GM23338 (cell line): ENCODE measurements at places on chromosomes 3 and 15. TPM values are rescaled to one million over a fixed set of nuclear protein-coding genes. Genes with fewer than 3 reads are reported as not detected.
A peak's percentile ranks its signal among the peaks of the same experiment; 100 is the strongest.

DNA sequence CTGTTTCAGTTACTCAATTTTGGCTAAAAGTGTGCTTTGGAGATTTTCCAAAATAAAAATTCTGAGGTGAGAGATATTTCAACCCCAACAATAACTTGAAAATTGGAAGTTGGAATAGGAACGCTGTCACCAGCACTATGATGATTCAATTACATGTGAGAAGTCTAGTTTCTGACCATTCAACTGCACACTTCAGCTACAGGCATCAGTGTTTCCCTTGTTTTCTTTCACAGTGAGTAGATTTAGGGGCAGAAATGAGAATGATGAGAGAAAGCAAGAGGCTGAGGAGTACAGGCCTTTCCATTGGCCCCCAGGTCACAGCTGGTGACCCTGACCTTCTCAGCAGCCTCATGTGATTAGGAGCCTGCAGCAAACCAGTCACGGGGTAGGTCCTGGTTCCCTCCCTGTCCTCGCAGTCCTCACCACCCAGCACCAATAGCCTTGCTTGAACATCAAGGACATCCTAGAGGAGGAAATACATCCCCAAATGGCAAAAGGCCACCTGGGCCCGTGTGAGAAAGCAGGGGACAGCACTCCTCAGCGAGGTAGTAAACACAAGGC, 10.0 kb upstream of the FILIP1L start:
- no peak overlapping the region for H3K27ac ChIP-seq
- no peak overlapping the region for H3K4me3 ChIP-seq
- no peak for DNase-seq
- H3K36me3 ChIP-seq, result no peaks in the 10 kb centered on the region

GRCh38 chr3:156519758-156520162, 35.2 kb downstream of the SSR3 start:
- DNase-seq, result no peak
- no peaks in the 10 kb centered on the region for H3K27me3 ChIP-seq
- H3K4me1 ChIP-seq, result peaks cover 28% of the 10 kb centered on the region
- H3K4me3 ChIP-seq, result no peak overlapping the region
- H3K27ac ChIP-seq, result no peak overlapping the region
- no peaks in the 10 kb centered on the region for H3K36me3 ChIP-seq

- H3K27ac ChIP-seq, result no peak overlapping the region
- no peak for DNase-seq
- H3K4me3 ChIP-seq, result no peak overlapping the region
- H3K4me1 ChIP-seq, result peaks cover 4% of the 10 kb centered on the region
Measured at GRCh38 chr3:14335774-14336748, 66.3 kb upstream of the SLC6A6 start.

GRCh38 chr3:162704799-162705385, 1208.3 kb downstream of the OTOL1 start:
- H3K36me3 ChIP-seq, result no peaks in the 10 kb centered on the region
- H3K27me3 ChIP-seq, result no peaks in the 10 kb centered on the region
- no peak overlapping the region for H3K27ac ChIP-seq
- H3K4me3 ChIP-seq, result no peak overlapping the region
- DNase-seq, result no peak

DNA sequence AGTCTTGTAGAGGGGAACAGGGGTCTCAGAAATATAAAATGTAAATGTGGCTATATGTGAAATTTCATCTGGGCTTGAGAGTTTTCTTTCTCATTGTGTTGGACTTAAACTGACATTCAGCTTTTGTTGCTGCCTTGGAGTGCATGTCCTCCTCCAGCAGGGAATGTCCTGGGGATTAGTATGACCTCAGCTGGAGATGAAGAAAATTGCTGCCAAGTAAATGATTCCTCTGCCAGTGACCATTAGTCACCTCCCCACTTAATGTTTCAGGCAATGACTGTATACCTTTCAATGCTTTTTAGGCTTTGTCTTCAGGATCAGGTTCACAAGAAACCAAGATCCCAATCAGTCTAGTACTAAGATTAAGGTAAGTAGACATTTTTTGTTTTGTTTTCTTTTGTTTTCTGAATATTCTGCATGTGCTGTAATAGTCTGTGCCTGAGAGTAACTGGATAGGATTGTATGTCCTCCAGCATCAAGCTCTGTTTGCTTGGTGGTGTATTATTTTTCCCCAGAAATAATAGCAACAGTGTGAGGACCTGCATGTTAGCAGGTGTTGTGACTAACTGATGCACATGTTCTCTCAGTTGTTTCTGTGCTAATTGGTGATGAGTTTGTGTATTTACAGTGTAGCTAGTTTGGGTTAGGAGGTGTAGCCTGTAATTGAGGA, 18.1 kb upstream of the SLC22A13 start:
- H3K4me1 ChIP-seq, result no peaks in the 10 kb centered on the region
- no peak overlapping the region for H3K27ac ChIP-seq
- no peak for DNase-seq
- peaks cover 17% of the 10 kb centered on the region for H3K36me3 ChIP-seq

The PRR20G gene
- not detected in 2 replicates for total RNA-seq

GRCh38 chr3:128872744-128873143, 6.7 kb upstream of the ACAD9 start:
- H3K36me3 ChIP-seq, result no peaks in the 10 kb centered on the region
- H3K4me1 ChIP-seq, result no peaks in the 10 kb centered on the region
- no peak overlapping the region for H3K27ac ChIP-seq
- H3K27me3 ChIP-seq, result no peaks in the 10 kb centered on the region
- no peak for DNase-seq
- H3K4me3 ChIP-seq, result no peak overlapping the region

The CHRM5 gene
- not detected in 2 replicates for total RNA-seq

The TIMP4 gene
- total RNA-seq, result 11.1 and 16.1 TPM in 2 replicates

The LINGO1 gene
- total RNA-seq, result 52.0 and 63.1 TPM in 2 replicates

- H3K36me3 ChIP-seq, result no peaks in the 10 kb centered on the region
- H3K4me1 ChIP-seq, result no peaks in the 10 kb centered on the region
- no peak for DNase-seq
- no peak overlapping the region for H3K27ac ChIP-seq
- H3K27me3 ChIP-seq, result no peaks in the 10 kb centered on the region
Measured at GRCh38 chr3:15479400-15480224, 41.9 kb downstream of the COLQ start.

The ARL8B gene
- total RNA-seq, result 25.5 and 28.3 TPM in 2 replicates

The RLBP1 gene
- total RNA-seq, result not detected in 2 replicates

The SLC2A2 gene
- not detected in 2 replicates for total RNA-seq

DNA sequence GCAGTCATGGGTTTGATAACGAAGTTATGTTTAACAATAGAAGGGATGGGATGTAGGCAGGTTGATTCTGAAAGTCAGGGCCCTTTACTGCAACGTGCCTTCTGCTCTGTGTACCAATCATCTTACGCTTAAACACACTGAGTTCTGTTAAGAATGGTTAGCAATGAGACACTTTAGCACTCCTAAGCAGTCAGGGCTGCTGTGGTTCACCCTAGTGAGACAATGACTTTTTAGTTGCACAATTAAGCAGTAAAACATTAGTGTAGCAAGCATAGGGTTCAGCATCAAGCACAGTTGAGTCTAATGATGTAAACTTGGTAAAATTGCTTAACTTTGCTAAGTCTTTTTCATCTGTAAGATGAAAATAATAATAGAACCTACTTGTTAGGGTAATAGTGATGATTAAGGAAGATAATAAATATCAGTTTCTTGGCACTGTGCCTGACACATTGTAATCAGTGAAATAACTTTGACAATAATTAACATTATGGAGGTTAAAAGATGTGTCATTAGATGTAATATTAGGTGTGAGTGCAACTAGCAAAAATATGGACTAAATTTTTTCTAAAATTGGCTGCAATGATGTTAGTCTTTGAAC, 484.2 kb upstream of the THBS1 start:
- H3K36me3 ChIP-seq, result no peaks in the 10 kb centered on the region
- peaks cover 23% of the 10 kb centered on the region for H3K4me1 ChIP-seq
- no peak overlapping the region for H3K4me3 ChIP-seq
- no peak overlapping the region for H3K27ac ChIP-seq

DNA sequence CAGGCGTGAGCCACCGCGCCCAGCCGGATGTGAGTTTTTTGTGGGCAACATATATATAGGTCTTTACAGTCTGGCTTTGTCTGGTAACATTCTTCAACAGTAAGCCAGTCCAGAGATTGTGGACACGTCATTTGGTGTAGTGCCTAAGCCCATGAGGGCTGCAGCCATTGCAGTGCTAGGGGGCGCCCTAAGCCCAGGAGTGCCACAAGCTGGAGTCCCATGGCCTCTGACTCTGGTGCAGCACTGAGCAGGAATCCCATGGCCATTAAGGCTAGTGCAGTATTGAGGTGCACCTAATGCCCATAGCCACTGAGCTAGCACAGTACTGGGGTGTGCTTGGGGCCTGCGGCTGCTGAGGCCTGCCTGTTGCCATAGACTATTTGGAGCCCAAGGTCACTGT, 136.4 kb upstream of the NDN start:
- no peak overlapping the region for H3K27ac ChIP-seq
- peak; percentile 88 for DNase-seq
- H3K4me3 ChIP-seq, result no peak overlapping the region
- H3K27me3 ChIP-seq, result no peaks in the 10 kb centered on the region

GRCh38 chr3:177141899-177142646, 55.2 kb downstream of the TBL1XR1 start:
- no peak for DNase-seq
- H3K4me3 ChIP-seq, result no peak overlapping the region
- H3K27ac ChIP-seq, result no peak overlapping the region
- no peaks in the 10 kb centered on the region for H3K36me3 ChIP-seq
- H3K4me1 ChIP-seq, result peaks cover 41% of the 10 kb centered on the region

The BFSP2 gene
- not detected in 2 replicates for total RNA-seq

GRCh38 chr15:40050788-40051470, 11.9 kb upstream of the SRP14 start:
- H3K27me3 ChIP-seq, result no peaks in the 10 kb centered on the region
- no peak overlapping the region for H3K4me3 ChIP-seq
- H3K36me3 ChIP-seq, result no peaks in the 10 kb centered on the region
- peak; percentile 90 for DNase-seq
- H3K27ac ChIP-seq, result no peak overlapping the region

- peak overlapping the region; percentile 83 for H3K27ac ChIP-seq
- no peaks in the 10 kb centered on the region; the same call in 1 of the 2 replicates for H3K36me3 ChIP-seq
- H3K27me3 ChIP-seq, result no peaks in the 10 kb centered on the region
- DNase-seq, result peak; percentile 68
- peaks cover 11% of the 10 kb centered on the region for H3K4me1 ChIP-seq
- no peak overlapping the region for H3K4me3 ChIP-seq
Measured at GRCh38 chr3:125192190-125193035, 20.1 kb downstream of the SLC12A8 start.

GRCh38 chr3:16478516-16478915, 35.0 kb downstream of the RFTN1 start:
- H3K27me3 ChIP-seq, result no peaks in the 10 kb centered on the region
- no peak overlapping the region for H3K4me3 ChIP-seq
- peaks cover 40% of the 10 kb centered on the region for H3K4me1 ChIP-seq
- no peaks in the 10 kb centered on the region for H3K36me3 ChIP-seq
- no peak overlapping the region for H3K27ac ChIP-seq

The COMMD2 gene
- 55.5 and 55.8 TPM in 2 replicates for total RNA-seq

DNA sequence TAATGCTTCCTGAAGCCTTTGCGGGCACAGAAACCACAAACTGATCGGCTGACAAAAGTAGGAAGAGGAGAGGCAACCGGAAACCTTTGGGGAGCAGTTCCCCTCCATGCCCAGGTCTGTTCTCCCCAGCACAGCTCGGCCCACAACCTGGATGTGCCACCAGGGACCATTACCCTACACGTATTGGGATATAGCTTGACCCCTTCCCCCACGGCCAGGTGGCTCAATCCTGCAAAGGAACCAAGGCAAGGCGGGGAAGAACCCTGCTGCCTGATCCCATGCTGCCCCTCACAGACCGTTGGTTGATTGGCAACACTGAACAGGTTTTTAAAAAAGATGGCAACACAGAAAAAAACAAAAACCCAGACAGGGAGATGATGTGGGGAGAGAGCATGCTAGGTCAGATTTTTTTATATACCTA, 19.7 kb upstream of the TCAIM start:
- H3K4me1 ChIP-seq, result no peaks in the 10 kb centered on the region
- peak; percentile 75 for DNase-seq
- H3K4me3 ChIP-seq, result no peak overlapping the region
- H3K27me3 ChIP-seq, result no peaks in the 10 kb centered on the region
- H3K36me3 ChIP-seq, result no peaks in the 10 kb centered on the region

The SERINC4 gene
- not detected in 2 replicates for total RNA-seq

DNA sequence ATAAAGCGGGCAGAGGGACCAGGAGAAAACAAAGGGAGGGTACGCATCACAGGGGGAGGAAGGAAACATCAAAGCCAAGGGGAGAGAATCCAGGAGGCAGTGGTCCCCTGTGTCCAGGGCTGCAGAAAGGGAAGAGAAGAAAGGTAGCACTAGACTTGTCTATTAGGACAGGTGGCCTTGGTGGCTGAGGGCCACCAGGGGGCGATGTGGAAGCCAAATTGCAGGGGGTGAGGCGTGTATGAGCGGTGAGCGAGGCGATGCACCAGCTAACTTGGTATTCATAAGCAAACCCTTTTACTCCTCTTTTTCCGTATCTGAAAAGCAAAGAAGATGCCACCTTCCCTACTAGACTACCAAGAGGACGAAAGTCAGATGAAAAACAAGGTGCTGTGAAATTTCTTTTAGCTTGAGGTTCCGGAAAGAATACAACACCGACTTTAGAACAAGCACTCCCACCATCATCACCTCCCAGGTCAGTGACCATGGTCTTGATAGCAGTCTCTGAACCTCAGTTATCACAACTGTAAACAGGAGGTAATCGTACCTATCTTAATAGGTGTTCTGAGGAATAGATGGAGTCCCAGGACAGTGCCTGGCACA, 654.4 kb upstream of the ADAMTS9 start:
- no peaks in the 10 kb centered on the region for H3K36me3 ChIP-seq
- peaks cover 35% of the 10 kb centered on the region for H3K4me1 ChIP-seq
- no peaks in the 10 kb centered on the region for H3K27me3 ChIP-seq
- H3K4me3 ChIP-seq, result no peak overlapping the region
- DNase-seq, result peak; percentile 91

The GDPGP1 gene
- 1.2 and 3.8 TPM in 2 replicates for total RNA-seq

- no peaks in the 10 kb centered on the region for H3K36me3 ChIP-seq
- no peak for DNase-seq
- no peak overlapping the region for H3K27ac ChIP-seq
- H3K4me3 ChIP-seq, result no peak overlapping the region
Measured at GRCh38 chr3:131602011-131602779, 99.4 kb upstream of the MRPL3 start.

- H3K4me1 ChIP-seq, result 0 out of 2 replicates have a peak, but pooled peaks cover 8% of the 10 kb centered on the region
- H3K36me3 ChIP-seq, result no peaks in the 10 kb centered on the region; the same call in 1 of the 2 replicates
- no peaks in the 10 kb centered on the region for H3K27me3 ChIP-seq
Measured at GRCh38 chr15:71261909-71262308, 146.6 kb downstream of the THSD4 start.

GRCh38 chr3:11530153-11530721, 113.5 kb downstream of the VGLL4 start:
- H3K36me3 ChIP-seq, result no peaks in the 10 kb centered on the region
- no peak overlapping the region for H3K27ac ChIP-seq
- no peaks in the 10 kb centered on the region for H3K27me3 ChIP-seq
- no peak for DNase-seq
- no peak overlapping the region for H3K4me3 ChIP-seq
- H3K4me1 ChIP-seq, result no peaks in the 10 kb centered on the region

DNA sequence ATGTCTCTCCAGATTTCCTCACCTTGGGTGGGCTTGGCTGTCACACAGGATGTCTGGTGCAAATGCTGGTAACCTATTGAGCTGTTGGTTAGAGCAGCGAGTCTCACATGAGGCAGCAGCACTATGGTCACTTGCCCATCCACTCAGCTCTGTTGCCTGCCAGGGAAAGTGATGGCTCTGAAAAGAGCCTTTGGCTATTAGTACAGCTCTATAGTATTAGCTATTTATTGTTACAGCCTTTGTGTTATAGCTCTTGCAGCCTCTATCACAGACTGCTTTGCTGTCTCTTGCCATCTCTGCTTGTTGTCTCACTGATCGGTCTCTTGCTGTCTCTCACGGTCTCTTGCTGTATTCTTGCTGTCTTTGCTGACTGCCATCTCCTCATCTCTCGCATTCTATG, 114.3 kb downstream of the MFSD1 start:
- no peak overlapping the region for H3K27ac ChIP-seq
- H3K4me3 ChIP-seq, result no peak overlapping the region
- H3K36me3 ChIP-seq, result no peaks in the 10 kb centered on the region
- DNase-seq, result no peak
- no peaks in the 10 kb centered on the region for H3K27me3 ChIP-seq

The CYP19A1 gene
- not detected in 2 replicates for total RNA-seq

The ITIH3 gene
- total RNA-seq, result 0.31 TPM in 1 of 2 replicates, not detected in the other
